ENCODE measurements at places on chromosomes 6 and 20.
A peak's percentile ranks its signal among the peaks of the same experiment; 100 is the strongest.

- DNase-seq: no peak
Observed at GRCh38 chr6:39714802-39715201, 10.4 kb downstream of the KIF6 start.

DNA sequence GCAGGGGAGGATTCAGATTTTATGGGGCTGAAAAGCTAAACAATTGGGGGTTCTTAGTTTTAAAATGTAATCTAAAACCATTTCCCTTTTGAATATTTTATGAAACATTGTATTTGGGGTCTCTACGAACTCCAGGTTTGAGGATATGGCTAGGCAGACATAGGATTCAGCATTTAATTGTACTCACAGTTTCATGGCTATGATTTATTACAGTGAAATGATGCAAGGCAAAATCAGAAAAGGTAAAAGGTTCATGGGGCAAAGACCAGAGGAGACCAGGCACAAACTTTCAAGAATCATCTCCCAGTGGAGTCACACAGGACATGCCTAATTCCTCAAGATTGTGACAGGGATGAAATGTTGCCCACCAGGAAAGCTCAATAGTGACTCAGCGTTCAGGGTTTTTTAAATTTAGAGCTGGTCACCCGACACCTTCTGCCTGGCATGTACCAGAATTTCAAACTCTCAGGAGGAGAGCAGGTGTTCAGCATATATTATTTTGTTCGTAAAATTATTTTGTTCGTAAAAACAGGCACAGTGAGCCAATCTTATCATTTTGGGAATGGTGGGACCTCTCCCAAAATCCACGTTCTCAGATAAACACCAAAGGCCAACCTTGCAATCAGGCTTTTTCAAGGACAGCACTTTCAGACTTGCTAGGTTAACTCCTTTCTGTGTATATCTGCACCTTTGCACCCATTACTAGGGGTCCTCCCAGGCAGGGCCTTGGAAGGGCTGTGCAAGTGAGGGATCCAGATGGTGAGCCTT is 270.3 kb downstream of the NKAIN2 start:
- no peak for DNase-seq

GRCh38 chr6:34391786-34392496 is 528 bp downstream of the NUDT3 start:
- peak; percentile 63 for DNase-seq

DNA sequence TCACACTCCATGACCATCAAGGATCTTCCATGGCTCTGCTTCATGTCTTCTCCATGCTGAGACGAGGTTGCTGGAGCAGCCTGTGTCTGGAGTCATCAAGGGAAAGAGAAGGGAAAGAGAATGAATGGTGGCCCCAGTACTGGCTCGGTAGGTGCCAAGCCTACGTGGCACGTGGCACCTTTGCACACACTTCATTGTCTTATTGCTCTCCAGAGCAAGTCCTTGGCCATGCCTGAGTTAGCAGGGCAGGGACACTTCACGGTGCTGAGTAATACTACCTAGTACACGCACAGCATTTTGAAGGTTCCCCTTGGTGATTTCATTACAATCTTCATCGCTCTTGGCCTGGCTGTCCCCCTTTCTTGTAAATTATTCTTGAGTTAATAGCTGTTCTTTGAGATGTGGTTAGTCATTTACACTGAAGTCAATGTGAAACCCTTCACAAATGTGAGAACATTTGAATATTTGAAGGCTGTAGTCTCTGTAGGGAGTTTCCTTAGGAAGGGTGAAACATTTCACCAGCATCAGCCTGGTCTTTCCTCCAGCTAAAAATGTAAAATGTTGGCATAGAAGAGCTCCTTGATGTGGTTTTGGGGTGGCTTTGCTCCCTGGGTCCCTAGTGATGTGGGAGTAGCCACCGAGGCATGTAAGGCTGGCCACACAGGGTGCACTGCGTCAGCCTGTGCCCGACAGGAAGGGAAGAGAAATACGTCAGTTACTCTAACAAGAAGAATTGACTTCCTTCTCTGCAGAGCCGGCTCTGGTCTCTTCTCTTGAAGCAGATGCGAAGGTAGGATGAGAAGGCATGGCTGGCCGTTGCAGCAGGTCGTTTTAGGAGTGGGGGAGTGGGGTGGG is at the start of gene SYTL3:
Gene SYTL3 (plus strand): TSS at position 766 of the 855 bp plus-strand sequence. CDS start 13,215 bp downstream, outside the sequence.
- DNase-seq: peak; percentile 91

DNA sequence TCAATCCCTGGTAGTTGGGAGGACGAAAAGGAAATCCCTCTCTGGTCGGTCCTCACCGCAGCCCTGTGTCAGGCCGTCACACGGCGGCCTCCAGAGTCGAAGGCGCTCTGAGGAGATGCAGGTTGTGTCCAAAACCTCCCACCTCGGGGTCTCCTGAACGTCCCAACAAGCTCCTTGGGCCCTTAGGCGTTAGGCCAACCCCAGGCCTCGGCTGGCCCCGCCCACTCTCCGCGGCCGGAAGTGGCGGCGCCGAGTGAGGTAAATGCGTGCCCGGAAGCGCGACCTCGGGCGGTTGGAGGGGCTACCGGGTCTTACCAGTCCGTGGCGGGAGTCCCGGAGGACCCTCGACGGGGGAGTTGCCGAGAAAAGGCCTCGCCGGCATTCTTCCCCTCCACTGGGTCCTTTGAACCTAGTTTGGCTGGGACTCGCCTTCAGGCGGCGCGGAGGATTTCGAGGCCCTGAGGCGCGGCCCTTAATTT is at the start of gene TDRD6:
Gene TDRD6 (plus strand): TSS at position 267 of the 479 bp plus-strand sequence. CDS start 244 bp downstream, outside the sequence.
- DNase-seq: no peak

GRCh38 chr6:148358196-148358785 is 15.7 kb downstream of the SASH1 start:
- no peak for DNase-seq

GRCh38 chr6:35161266-35161665 is 20.1 kb upstream of the TCP11 start:
- DNase-seq: no peak

DNA sequence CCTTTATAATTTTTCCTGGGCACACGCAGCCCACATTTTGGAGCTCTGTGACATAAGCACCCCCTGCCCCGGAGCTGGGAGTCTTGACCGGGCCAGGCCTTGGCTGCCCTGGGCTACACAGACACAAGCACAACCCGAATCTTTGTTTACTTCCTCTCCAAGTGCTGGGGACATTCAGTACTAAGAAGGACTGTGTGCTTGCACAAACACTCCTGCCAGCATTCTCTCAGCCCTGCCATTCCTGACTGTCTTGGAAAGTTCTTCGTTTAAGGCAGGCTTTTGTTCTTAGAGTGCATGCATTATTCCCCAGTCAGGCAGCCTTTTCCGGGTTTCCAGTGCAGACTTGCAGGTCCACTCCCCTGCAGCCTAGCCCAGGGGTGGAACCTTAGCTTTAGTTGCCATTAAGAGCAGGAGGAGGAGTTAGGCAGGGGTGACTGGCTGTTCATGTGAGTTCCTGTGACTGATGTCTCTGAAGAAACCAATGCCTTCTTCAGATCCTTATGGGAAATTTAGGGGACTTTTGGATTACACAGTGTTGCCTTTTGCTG is 28.6 kb downstream of the FOXO3 start:
- DNase-seq: no peak

GRCh38 chr6:169131390-169131789 is 122.3 kb downstream of the THBS2 start:
- no peak for DNase-seq

DNA sequence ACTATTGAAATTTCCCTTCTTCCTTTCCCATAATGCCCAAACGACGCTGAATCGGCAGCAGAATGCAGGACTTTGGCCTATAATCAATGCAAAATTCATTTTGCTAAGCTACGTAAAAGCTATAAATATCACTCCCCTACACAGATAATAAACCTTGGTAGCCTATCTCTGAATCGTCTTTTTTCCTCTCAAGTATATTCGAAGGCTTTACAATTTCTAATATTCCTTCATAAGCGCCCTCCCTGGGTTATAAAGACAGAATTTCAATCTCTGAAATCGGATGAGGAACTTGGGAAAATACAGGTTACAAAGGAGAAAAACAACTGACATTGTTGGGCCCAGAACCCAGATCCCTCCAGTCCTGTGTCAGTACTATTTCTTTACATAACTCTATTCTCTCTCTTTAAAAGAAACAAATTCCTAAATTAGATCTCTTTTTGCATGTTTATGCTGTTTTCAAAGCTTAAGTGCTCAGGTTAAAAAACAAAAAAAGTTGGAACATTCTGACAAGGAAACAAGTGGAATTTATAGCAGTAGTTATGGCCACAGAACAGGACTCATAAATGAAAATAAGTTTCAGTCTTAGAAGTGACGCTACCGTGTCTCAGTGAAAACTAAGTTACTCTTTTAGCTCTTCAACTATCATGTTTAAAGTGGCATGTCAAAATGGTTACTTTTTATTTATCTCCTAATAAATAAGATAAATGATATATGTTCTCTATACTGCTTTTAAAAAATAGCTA is 84.5 kb downstream of the SESN1 start:
- no peak for DNase-seq

- DNase-seq: no peak
Observed at GRCh38 chr6:73234733-73235132, 9.4 kb upstream of the KHDC1L start.

DNA sequence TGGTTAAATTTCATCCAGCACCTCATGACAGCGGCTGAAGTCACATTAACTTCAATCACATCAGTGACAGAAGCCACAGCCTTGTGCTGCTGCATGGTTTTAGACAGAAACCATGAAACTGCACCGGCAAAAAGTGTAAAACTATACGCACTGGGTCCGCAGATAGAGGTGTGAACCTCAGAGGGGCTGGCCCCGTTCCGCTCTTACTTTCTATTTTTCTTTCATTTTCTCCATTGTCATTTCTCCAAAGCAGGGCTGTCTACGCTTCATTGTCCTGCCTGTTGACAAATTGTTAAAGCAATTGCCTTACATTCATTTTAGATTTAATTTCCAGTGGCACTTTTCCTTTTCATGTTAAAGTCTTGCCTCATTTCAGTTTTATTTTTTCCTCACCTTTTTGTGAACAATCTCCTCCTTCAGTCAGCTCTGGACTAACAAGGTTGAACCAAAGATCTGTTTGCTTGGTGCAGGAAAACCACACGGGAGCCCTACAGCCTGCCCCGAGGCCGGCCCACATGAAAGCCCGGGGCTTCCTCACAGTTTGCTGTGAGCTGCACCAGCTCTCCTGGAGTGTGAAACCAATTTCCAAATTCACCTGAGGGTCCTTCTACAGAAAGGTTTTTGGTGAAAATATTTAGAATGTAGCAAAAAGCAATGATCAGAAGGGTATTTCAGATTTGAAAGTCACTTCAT is 63.7 kb downstream of the PRR18 start:
- peak; percentile 57 for DNase-seq

DNA sequence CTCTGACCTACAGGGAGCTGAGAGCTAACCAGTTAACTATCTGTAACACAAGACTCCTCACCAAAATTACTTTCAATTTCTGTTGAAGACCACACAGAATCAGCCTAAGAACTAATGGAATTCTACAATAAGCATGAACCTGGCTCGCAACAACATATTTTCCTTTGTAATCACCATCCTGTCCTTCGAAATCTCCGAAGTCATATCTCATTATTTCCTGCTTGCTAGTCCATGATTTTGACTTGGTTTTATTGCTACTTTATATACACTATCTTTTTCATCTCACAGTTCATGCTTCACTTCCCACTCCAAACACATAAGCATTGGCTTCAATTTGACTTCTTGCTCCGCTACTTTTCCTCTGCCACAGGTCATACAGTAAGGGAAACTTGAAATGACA is 405.8 kb upstream of the FKBP1C start:
- DNase-seq: no peak

DNA sequence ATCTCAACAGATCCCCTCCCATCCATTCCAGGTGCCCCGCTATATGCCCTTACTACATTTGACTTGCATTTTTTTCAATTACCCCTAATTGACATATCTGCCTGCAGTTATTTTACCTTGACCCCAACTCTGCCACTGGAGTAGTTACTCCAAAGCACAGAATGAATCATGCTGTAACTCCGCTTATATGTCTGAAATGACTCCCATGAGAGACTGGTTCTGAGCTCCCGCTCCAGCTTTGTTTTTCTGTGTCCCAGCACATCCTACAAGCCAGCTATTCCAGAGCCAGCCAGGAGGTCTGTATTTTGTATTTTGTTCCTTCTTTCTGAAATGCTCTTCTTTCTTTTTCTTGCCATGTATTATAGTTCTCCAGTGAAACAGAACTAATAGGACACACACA is 10.9 kb upstream of the NOX3 start:
- no peak for DNase-seq

DNA sequence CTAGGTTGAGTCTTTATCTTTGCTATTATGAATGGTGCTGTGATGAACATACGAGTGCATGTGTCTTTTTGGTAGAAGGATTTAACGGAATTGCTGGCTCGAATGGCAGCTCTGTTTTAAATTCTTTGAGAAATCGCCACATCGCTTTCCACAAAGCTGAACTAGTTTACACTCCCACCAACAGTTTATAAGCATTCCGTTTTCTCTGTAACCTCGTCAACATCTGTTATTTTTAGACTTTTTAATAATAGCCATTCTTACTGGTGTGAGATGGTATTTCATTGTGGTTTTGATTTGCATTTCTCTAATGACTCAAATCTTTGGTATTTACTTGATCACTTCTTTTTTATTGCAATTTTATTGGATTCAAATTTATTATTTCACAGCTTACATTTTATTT is 117.4 kb upstream of the HDGFL1 start:
- DNase-seq: no peak

DNA sequence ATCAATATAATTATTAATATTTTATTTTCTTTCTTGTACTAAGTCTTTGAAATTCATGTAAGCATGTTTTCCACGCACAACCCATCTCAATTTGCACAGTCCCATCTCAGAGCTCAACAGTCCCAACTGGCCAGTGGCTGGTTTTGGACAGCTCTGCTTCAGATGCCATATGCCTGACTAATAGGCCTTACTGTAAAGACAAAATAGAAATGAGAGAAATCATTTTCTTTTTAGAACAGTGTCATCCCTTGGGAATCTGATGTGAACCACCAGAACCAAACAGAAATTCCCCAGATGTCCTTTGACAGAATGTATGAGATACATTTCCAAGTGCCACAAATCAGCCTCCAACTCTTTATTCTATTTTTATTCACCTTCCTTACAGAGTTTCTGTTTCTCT is 338.9 kb downstream of the ESR1 start:
- no peak for DNase-seq

- no peak for DNase-seq
Observed at GRCh38 chr6:22873513-22874136, 304.3 kb downstream of the HDGFL1 start.

DNA sequence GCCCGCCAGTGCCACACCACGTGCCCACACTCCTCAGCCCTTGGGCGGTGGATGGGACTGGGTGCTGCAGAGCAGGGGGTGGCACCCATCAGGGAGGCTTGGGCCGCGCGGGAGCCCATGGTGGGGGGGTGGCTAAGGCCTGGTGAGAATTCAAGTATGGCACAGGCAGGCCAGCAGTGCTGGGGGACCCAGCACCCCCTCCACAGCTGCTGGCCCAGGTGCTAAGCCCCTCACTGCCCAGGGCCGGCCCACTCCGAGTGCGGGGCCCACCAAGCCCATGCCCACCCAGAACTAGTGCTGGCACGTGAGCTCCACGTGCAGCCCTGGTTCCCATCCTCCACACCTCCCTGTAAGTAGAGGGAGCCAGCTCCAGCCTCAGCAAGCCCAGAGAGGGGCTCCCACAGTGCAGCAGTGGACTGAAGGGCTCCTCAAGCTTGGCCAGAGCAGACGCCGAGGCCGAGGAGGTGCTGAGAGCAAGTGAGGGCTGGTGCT is 1091.1 kb upstream of the GJE1 start:
- no peak for DNase-seq

GRCh38 chr6:128499079-128499731 is 21.2 kb downstream of the PTPRK start:
- no peak for DNase-seq
